ENCODE measurements at places on chromosomes 6 and 20.
A peak's percentile ranks its signal among the peaks of the same experiment; 100 is the strongest.

DNA sequence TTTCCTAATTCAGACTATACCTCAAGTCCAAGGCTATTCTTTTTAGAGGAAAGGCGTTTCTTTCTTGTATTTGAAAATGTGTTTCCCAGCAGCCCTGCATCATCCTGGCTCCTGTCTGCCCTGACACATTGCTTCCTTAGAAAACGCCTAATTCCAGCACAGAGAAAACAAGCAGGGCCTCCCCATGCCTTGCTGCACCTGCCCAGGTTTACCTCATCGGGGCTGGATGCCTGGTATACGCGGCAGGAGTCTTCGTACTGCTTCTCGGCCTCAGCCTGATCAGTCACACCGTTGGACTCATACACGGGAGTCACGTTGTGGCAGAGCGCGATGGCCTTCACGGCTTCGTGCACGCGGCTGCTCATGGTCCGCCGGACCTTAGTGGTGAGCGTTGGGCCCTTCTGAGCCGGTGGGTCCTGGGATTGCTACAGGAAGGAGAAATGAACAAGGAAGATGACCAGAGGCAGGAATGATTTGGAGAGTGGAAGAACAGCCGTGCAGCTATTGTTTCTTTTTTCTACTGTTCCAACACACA is 111.4 kb downstream of the ATP9A start:
- DNase-seq, result no peak

DNA sequence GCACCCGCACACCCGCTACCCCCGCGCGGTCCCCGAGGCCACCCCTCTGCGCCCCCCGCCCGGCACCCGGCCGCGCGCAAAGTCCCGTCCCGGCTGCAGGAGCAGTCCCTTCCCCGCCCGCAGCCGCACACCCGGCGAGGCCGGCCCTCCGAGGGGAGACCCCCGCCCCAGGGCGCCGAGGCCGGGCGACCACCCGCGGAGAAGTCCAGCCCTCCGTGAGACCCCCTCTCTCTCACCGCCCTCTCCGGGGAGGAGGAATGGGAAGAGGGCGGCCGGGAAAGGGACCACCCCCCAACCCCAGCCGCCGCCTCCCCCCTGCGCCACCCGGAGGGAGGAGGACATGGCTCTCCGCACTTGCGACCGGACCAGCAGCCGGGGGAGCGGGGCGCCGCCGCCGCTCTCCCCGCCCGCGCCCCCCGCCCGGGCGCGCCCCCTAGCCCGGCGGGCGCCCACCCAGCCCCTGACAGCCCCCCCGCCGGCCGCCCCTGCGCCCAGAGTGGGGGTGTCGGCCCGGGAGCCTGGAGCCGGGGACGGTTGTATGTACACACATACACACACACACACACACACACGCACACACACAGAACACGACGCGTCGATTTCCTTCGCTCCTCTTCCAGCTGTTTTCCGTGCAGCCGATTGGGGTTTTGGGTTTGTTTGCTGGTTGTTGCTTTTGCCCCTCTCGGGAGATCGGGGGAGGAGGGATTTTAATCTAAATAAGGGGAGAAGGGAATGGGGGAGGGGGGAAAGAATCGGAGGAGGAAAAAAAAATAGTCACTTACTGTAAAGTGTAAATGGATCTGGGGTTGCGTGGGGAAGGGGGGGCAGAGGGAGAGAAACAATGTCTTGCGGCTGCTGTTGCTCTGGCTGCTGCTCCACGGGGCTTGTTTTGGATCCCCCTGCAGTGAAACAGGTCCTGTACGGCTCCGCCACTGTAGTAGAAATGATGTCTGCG is at the start of gene ATXN1:
TSS of gene ATXN1 (minus strand) at position 945 of the 955 bp plus-strand sequence.
- peak; percentile 76 for DNase-seq

- no peak for DNase-seq
Measured at GRCh38 chr6:103855750-103856149, 1004.0 kb downstream of the HACE1 start.

- no peak for DNase-seq
Measured at GRCh38 chr20:63659370-63659769, 1.3 kb downstream of the RTEL1 start.

- no peak for DNase-seq
Measured at GRCh38 chr6:41273714-41274113, 12.8 kb downstream of the TREM1 start.

GRCh38 chr6:127385668-127386430 is 42.4 kb upstream of the ECHDC1 start:
- no peak for DNase-seq

- no peak for DNase-seq
Measured at GRCh38 chr20:2163757-2164156, 62.1 kb downstream of the STK35 start.

DNA sequence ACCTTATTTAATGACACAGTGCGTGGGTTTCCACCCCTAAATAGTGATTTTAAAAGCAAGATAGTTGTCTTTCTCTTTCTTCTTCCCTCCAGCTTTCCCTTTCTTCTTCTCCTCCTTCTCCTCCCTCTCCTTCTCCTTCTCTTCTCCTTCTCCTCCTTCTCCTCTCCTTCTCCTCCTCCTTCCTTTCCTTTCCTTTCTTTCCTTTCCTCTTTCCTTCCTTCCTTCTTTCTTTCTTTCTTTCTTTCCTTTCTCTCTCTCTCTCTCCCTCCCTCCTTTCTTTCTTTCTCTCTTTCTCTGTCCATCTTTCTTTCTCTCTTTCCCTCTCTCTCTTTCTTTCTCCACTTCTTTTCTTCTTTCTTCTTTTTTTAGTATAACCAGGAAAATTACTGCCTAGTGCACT is 670.6 kb downstream of the GRIK2 start:
- DNase-seq, result no peak

DNA sequence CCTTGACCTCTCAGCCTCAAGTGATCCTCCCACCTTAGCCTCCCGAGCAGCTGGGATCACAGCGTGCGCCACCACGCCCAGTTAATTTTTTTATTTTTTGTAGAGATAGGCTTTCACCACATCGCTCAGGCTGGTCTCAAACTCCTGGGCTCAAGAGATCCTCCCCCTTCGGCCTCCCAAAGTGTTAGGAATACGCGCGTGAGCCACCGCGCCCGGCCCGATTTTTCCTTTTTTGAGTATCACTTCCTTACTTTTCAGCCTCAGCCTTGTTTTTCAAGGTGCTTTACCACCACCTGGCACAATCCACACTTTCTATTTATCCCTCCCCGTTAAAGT is 791 bp upstream of the STX11 start:
- DNase-seq, result no peak

DNA sequence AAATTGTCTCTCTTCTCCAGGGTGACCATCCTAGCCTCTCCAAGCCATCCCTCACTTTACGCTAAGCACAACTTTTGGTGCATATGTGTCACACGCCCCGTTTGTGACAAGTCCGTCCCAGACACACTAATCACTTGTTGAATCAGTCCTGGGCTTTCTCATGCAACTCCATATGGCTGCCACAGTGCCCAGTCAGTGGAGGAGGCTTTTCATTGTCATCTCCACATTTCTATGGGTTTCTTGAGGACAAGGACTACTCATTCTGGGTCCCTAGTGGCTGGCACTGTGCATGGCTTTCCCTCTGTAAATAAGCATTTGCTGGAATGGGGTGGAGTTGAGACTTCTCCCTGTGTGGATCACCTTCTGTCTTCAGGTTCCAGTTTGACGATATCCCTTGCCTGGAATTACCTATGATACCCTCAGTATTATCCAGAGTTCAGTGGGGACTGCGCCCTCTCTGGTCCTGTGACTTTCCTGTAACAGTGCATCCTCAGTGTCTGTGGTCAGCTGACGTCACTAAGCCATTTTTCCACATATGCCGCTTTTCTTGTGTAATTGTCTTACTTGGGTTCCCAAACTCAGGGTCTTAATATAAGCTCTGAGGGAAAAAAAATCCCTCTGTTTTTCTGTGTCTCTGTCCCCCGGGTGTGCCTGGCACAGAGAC is 59.8 kb upstream of the MYL9 start:
- DNase-seq, result no peak

GRCh38 chr6:87929843-87930288 is 117.8 kb upstream of the SPACA1 start:
- peak; percentile 91 for DNase-seq

- DNase-seq, result peak; percentile 40
Measured at GRCh38 chr6:87391334-87391733, 16.4 kb upstream of the CFAP206 start.

- peak; percentile 96 for DNase-seq
Measured at GRCh38 chr6:157323255-157323965, at the start of gene TMEM242. TMEM242 (minus strand) TSS chr6:157323519; CDS start chr6:157323499, 20 bp downstream.

- no peak for DNase-seq
Measured at GRCh38 chr20:8209061-8209460, 77.0 kb downstream of the PLCB1 start.

GRCh38 chr6:22073516-22074198 is 223.2 kb downstream of the PRL start:
- DNase-seq, result no peak

GRCh38 chr6:134873500-134874388 is 76.2 kb downstream of the ALDH8A1 start:
- no peak for DNase-seq

DNA sequence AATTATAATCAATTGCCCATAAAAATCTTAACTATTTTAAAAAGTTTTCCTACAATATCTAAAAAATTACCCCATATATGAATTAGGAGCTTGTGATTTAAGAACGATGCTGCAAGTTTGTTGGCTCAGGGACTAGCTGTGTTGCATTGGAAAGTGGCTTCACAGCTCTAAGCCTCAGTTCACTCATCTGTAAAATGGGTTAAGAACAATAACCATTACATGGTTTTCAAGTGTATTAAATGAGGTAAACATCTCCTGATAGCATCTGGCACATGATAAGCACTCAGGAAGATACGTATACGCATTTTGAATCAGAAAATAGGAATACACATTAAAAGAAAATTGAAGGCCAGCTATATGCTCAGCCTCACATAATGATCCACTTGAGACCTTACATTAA is 76.4 kb downstream of the ARHGAP18 start:
- DNase-seq, result no peak

- no peak for DNase-seq
Measured at GRCh38 chr6:1678201-1678600, 68.5 kb downstream of the FOXC1 start.

DNA sequence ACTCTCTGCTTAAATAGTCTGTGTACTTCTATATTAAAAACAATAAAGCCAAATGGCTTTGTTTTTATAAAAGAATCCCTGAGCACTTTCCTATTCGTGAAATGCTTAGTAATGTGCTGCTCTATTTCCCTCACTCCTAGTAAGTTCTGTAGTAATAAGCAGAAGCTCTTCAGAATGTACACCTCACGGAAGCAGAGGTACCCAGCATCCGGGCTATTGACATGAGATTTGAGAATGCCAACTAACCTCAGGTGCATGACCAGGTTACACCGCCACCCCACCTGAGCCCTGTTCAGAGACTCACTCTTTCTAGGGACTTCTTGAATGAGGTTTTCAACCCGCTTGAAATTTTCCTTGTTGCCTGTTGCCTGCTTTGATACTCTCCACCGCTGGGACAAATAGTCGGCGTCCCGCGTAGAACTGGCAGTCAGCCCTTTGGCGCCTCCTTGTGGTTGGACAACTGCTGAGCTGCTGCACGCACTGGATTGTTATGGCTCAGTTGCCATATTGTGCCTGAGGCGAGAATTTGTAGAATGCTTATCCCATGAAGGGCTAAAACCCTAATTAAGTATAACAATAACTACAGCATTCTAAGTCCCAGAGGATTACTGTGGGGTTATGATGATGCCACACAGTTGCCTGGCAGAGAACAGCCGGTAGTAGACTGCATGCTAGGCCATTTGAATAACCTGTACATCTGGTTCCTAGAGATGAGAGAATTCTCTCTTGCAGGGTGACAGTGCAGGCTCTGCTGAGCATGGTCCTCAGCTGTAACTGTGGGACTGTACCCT is 95.4 kb downstream of the KHDC1L start:
- peak; percentile 80 for DNase-seq

GRCh38 chr6:79047072-79047471 is 31.0 kb downstream of the PHIP start:
- no peak for DNase-seq

DNA sequence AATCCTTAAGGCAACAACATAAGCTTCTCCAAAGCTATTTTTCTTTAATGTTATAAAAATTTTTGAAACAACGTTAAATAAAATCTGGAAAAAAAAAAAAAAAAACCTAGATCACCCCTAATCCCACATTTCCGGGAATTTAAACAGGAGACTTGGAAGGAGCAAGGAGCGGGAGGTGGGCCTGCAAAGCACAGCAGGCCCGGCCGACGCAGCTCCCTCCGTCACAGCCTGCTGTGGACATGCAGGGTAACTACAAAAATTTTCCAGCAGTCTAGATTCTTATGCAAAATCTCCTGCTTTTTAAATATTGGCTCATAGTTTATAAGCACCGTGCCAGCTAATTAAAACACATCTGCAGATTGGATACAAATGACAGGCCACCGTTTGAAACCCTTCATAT is 23.5 kb downstream of the FOXF2 start:
- no peak for DNase-seq

DNA sequence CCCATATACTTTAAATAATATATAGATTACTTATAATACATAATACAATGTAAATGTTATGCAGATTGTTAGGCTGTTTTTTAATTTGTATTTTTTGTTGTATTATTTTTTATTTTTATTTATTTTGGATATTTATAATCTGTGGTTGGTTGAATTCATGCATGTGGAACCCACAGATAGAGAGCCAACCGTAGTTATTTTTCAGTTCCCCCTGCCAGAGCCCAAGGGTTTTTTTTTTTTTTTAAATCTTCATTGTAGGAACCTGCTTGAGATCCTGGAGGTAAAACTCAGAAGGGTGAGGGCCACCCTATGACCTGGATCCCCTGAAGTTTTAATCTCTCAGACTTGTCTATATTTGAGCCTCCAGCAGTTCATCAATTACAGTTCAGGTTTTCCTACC is 133.2 kb downstream of the B3GAT2 start:
- DNase-seq, result no peak

GRCh38 chr20:8807480-8808201 is 261.2 kb upstream of the PLCB4 start:
- no peak for DNase-seq

- DNase-seq, result peak; percentile 14
Measured at GRCh38 chr6:93728150-93728549, 308.8 kb upstream of the EPHA7 start.

GRCh38 chr20:46022411-46023147 is 6.4 kb upstream of the SLC12A5 start:
- DNase-seq, result no peak

GRCh38 chr20:57548177-57549058 is 12.5 kb upstream of the PCK1 start:
- DNase-seq, result no peak

DNA sequence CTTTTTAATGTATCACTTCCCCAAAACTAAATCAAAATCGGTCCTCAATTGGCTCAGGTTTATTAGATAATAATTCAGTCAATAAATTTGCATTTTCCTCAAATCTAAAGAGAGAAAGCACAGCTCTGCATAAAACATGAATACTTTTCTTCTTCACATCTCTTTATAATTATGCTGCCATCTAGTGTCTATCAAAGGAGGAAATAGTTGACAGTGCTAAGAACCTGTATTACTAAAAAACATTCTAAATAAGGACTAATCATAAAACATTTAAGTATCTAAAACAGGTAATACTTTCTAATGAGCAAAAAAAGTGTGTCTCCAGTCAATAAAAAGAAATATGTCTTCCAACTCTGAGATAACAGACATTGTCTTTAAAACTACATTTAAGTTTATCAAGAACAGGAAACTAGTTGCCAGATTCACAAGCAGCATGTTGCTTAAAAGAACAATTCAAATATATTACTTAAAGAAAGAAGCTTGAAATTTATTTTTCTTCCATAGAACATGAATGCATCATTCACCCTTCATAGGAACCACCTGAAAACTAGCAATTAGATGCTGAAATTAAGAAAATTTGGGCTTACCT is 56.5 kb upstream of the DST start:
- peak; percentile 62 for DNase-seq
